Activated gamma-delta T cell treated with anti-CD3 and anti-CD28 coated beads, Interleukin-2, amount 50 U/mL, for 16 hours (primary cell): ENCODE measurements at places on chromosomes 6 and 20.

GRCh38 chr6:112986321-112986720 is 639.2 kb downstream of the RFPL4B start:
- no peak for DNase-seq

DNA sequence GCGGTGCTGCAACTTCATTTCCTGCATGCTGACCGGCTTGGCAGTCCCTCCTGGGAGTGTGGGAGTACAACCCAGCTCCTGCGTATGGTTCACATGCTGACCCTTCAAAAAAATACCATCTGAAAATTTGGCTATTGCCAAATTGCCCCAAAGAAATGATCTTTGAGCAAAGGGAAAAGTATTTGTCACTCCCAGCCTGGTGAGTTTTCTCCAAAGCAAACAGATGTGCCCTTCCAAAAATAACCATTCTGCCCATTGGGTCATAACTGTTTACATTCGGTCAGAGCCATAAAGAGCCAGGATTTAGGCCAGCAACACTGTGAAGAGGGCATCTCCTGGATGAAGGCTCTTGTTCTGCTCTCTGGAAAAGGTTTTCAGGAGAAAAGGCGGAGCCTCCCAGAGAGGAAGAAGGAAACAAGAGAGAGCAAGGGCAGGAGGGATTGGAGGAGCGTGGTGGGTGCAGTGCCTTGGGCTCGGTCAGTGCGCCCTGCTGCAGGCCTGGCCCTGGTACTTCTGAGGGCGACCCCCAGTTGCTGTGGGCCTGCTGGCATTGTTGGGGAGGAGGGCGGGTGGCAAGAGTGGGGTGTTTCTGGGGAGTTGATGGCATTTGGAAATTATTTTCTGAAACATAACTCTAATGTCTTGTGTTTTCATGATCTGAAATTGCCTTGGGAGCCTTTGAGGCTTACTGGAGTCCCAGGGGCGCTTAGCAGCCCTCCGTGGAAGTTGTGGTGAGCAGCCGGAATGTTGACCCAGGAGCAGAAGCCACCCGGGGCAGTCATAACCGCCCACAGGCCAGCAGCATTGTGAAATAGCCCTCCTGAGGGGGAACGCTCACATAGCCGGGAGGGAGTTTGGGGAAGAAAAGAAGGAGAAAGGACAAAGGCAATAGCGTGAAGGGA is 248.4 kb downstream of the MYLK4 start:
- DNase-seq, result no peak

DNA sequence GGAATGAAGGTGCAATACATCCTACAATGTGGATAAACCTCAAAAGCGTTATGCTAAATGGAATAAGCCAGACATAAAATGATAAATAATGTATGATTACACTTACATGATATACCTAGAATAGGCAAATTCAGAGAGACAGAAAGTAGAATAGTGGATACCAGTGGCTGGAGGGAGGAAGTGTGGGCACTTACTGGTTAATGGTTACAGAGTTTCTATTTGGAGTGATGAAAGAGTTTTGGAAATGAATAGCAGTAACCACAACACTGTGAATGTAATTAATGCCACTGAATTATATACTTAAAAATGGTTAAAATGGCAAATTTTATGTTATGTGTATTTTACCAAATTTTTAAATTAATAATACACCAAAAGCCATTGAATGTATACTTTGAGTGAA is 71.4 kb upstream of the CST7 start:
- DNase-seq, result no peak

GRCh38 chr6:27834879-27835549 is 77.2 kb downstream of the OR2B2 start:
- DNase-seq, result no peak

DNA sequence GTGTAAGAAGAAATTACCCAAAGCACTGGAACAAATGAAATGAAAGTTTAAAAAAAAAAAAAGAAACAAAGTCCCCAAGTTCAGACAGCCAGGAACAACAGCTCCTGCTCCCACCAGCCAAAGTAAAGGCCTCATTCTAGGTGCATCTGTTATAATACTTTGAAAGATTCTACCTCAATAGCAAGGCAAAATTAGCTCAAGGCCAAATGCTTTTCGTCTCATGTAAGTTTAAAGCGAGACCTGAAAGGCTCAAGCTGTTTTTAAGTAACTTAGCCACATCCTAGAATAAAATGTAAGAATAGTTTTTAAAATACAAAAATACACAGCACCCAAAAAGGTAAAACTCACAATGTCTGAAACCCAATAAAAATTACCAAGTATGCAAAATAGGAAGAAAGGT is 64.7 kb downstream of the TASP1 start:
- no peak for DNase-seq

DNA sequence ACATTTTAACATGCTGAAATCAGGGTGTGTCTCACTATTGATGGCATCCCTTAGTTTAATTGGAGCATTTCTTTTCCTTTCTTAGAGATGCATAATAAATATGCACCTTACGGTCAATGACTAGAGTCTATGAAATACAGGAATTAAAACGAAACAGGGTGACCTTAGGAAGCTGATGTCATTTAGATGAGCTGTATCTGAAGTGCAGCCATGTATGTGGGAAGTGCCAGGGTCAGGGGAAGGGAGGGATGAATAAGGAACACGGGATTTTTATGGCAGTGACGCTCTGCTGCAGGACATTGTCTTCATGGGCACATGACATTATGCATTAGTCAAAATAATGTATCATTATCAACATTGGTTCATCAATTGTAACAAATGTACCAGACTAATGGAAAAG is 84.0 kb downstream of the AGPAT4 start:
- DNase-seq, result no peak

- no peak for DNase-seq
These were observed 1.5 kb downstream of the MAFB start for GRCh38 chr20:40687384-40688128.

DNA sequence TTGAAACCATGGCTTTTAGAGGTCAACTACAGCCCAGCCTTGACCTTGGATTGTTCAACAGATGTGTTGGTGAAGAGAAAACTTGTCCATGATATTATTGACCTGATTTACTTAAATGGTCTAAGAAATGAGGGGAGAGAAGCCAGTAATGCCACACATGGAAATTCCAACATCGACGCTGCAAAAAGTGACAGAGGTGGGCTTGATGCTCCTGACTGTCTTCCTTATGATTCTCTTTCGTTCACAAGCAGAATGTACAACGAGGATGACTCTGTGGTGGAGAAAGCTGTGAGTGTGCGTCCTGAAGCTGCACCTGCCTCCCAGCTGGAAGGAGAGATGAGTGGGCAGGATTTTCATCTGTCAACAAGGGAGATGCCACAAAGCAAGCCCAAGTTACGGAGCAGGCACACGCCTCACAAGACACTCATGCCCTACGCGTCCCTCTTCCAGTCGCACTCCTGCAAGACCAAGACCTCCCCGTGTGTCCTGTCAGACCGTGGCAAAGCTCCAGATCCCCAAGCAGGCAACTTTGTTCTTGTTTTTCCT is 16.2 kb downstream of the TTLL2 start:
- no peak for DNase-seq

DNA sequence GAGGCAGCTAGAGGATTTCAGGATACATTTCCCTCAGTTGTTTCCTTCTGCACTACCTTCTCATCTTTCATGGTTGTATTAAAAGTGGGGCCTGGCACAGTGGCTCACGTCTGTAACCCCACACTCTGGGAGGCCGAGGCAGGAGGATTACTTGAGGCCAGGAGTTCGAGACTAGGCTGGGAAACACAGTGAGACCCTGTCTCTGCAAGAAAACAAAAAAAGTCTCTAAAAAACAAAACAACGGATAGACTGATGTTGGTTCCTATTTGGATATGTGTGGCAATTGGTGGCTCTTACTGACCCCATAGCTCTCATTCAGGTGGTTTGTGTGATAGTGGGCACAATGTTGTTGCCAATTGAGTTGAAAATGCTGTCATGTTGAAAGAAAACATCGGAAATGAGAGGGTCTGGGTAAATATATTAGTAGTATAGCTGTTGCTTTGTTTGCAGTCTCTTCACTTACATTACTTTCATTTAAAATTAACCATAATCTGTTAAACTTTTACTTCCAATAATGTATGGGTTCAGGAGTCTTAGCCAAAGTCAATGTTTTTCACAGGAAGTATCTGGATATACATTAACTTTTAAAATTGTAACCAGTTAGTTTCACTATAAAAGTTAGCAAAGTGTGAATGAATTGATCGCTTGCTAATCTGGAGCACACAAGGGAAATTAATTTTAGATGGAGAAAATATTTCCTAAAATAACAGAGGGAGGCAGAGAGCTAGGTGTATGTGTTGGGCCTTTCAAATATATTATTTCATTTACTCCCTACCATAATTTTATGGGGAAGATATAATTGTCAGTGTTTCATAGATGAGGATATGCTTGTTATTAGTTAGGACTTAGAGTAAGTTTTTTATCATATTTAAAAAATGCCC is 31.1 kb downstream of the UTRN start:
- no peak for DNase-seq

GRCh38 chr6:66429210-66429609 is 722.2 kb upstream of the EYS start:
- no peak for DNase-seq

- no peak for DNase-seq
These were observed 18.1 kb downstream of the NPEPL1 start for GRCh38 chr20:58710481-58711265.

- no peak for DNase-seq
These were observed 152.8 kb downstream of the CARMIL1 start for GRCh38 chr6:25431975-25432307.

- DNase-seq, result no peak
These were observed 63.7 kb downstream of the PSMG4 start for GRCh38 chr6:3322366-3322890.

DNA sequence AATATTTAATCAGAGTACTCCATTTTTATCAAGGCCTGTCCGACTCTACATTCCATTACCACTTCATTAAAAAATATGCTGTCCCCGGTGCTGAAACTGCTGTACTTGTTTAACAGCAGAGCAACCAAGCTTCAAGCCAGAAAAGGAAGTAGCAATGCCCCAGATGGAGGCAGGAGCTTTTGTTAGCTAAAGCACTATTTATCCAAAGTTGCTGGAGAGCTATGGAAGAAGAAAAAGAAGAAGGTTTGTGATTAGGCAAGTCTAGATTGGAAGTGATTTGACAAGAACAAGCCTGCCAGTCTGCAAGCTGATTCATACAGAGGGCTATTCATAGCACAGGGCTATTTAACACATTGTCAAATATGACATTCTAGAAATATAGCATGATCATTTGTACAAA is 160.9 kb upstream of the SPTLC3 start:
- no peak for DNase-seq

GRCh38 chr6:56450882-56451739 is 191.6 kb downstream of the DST start:
- no peak for DNase-seq

DNA sequence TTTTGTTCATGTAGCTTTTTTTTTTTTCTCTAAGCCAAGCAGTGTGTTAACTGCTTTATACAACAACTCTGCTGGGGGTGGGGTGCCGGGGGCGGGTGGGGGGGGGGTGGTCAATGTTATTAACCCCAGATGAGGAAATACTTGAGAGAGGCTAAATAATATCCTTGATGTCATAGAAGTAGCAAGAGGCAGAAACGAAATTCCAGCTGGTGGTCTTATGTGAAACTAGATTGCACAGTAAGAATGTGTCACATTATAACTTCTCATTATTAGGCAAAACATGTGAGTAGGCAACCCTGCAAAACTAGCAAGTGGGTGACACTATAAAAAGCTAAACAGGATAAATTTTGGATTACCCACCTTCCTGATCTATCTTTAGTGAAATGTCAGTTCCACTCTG is 12.8 kb downstream of the MYLK4 start:
- no peak for DNase-seq

- DNase-seq, result no peak
These were observed 1.4 kb downstream of the NCR2 start for GRCh38 chr6:41336824-41337223.

GRCh38 chr6:30741063-30741779 is 1.3 kb downstream of the FLOT1 start:
- no peak for DNase-seq

- DNase-seq, result no peak
These were observed 2.9 kb upstream of the TUBB2B start for GRCh38 chr6:3230256-3230882.

GRCh38 chr6:9612489-9612888 is 802.4 kb downstream of the TFAP2A start:
- DNase-seq, result no peak

DNA sequence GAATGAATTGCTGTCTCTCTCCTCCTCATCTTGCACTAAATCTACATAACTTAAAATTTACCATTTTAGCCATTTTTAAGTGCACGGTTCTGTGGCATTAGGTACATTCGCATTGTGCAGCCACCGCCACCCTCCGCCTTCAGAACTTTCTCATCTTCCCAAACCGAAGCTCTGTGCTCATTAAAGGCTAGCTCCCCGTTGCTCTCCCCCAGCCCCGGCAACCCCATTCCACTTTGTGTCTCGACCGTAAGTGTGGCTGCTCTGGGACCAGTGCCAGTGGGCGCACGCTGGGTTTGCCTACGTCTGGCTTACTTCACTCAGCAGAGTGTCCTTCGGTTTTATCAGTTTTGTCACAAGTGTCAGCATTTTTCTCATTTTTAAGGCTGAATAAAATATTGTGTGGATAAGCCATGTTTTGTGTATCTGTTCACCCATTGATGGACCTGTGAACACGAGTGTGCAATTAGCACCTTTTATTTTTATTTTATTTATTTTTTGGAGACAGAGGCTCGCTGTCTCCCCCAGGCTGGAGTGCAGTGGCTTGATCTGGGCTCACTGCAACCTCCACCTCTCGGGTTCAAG is 16.8 kb downstream of the SLC17A9 start:
- no peak for DNase-seq

- no peak for DNase-seq
These were observed 504 bp downstream of the SNTA1 start for GRCh38 chr20:33443006-33443511.

DNA sequence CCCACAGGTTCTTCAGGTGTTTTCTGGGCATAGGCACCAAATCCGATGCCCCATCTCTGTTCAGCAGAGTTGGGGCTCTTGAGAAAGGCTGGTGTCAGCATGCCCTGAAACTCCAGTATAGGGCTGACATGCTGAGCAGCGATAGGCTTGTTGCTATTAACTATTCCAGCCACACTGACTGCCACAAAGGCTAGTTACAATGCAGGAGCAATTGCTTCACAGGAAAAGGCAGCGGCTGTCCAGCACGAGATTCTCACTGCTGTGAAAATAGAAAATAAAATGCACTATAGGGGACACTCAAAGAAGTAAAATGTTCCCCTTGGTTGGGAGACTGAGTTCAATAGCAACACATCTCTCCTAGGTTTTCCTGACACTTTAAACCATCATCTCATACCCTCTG is 112.4 kb downstream of the BFSP1 start:
- no peak for DNase-seq

- DNase-seq, result no peak
These were observed 335.4 kb downstream of the COL12A1 start for GRCh38 chr6:74870403-74870802.

DNA sequence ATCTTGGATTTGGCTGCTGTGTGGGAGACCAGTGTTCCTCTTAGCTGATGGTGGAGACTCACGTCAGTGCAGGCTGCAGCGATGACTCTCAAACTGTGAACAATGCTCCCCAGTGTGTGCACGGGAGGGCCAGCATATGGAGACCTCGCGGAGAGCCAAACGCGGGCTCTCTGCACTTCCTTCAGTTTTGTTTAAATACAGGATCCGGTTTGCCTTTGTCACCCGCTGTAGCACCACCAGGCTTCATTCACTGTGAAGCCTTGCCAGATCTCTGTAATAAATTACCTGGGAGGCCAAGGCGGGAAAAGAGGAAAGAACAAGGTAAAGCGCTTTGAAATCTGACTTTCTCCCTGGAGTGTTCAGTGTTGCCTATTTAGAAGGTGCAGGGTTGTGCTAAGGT is 30.7 kb upstream of the TMEM14A start:
- DNase-seq, result no peak

GRCh38 chr6:104936766-104937535 is 20.0 kb upstream of the LIN28B start:
- DNase-seq, result no peak
